NCI-H1930 (cell line): ENCODE measurements at places on chromosomes 2 and 18.

GRCh38 chr2:138596403-138596802 lies 94.8 kb downstream of the SPOPL start:
- no peak for DNase-seq

- DNase-seq = no peak
These were observed 115.3 kb downstream of the FEZ2 start for GRCh38 chr2:36482576-36483214.

GRCh38 chr2:232310696-232311095 lies 67.9 kb upstream of the ALPP start:
- no peak for DNase-seq

DNA sequence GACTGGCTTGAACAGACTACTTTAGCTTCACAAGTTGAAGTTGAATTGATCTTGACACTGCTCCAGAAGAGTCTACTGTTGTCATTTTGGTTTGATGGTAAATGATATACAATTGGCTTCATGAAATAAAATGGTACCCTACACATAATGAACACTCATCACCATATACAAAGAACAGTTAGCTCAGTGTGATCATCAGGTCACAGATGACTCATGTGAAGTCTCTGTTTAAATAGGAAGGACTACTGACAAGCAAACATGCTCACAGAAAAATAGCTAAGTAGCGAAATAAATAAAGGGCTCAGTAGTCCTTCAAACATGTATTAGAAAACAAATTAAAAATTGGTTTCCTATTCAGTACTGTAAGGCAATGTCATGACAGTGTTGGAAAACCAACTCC lies 96.2 kb downstream of the MEIS1 start:
- DNase-seq = no peak

DNA sequence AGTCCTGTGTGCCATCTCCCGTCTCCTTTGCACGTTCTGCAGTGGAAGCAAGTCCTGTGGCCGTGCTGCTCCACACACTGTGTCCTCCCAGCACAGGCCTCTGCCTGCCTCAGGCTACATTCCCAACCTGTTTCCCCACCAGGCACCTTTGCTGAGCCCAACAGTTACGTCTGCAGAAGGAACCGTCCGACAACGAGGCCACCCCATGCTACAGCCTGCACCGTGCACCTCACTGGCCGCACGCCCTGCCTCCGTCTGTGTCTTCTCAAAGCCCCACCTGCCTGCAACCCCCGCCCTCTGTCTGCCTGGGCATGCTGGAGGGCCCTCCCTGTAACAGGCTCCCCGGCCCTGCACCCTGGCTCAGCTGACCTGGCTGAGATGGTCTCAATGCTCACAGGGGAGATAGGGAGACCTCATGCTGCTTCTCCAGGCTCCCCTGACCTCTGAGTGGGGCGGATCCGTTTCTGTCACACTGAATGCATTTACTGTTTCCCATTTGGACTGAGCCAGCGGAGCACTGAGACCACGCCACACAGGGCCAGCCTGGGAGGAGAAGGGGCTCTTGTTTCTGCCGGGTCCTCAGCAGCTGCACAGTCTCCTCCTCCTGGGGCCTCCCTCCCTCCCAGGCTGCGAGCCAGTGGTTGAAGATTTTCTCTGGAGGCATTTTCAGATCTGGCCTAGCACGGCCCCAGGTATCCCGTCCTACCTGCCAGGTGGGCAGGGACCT lies 109.1 kb upstream of the OTOS start:
- DNase-seq = no peak

DNA sequence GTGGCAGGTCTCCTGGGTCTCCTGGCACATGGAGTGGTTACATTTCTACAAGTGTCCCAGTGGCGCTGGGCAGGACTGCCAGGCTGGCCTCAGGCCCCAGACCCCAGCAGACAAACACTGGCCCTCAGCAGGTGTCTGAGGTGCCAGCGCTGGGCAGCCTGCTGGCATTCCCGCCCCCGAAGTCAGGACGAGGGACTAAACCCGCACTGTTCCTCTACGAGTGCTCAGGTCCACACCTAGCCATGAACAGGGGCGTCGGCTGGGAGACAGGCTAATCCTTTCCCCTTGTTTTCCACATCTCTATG lies 12.8 kb downstream of the SNED1 start:
- no peak for DNase-seq

DNA sequence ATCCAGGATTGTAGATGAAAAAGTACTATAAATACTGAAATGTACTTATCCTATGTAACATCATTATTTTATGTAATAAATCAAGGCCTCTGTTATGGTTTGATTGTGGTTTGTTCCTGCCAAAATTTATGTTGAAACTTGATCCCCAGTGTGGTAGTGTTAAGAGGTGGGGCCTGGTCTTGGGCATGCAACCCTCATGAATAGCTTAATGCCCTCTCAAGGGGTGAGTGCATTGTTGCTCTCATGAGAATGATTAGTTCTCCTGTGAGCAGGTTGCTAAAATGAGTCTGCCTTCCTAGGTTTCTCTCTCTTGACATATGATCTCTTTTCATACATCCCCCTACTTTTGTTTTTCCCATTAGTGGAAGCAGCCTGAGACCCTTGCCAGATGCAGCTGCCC lies 915.4 kb downstream of the TSN start:
- DNase-seq = no peak

DNA sequence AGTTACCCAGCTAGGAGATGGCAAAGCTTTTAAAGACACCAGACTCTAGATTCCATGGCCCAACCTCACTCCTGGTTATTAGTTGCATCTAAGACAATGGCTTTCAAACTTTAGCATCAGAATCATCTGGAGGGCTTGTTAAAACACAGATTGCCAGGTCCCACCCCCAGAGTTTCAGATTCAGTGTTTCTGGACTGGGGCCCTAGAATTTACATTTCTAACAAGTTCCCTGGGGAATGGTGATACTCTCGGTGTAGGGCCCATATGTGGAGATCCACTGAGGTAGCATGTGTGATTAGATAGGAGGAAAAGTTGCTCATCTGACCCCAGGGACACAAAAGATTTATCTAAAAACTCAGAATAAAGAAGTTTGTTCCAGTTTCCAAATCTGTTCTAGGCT lies 14.5 kb upstream of the TTR start:
- DNase-seq = no peak

DNA sequence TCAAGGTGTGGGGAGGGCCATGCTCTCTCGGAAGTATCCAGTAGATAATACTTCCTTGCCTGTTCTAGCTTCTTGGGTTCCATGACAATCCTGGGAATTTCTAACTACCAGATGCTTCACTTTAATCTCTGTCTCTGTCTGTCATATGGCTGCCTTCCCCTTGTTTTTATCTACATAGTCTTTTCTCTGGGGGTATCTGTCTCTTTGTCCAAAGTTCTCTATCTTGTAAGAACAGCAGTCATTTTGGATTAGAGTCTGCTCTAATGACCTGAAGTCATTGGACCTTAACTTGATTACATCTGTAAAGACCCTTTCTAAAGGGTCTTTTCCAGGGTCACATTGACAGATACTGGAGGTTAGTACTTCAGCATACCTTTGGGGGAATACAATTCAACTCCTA lies 11.4 kb upstream of the EPB41L5 start:
- DNase-seq = no peak

DNA sequence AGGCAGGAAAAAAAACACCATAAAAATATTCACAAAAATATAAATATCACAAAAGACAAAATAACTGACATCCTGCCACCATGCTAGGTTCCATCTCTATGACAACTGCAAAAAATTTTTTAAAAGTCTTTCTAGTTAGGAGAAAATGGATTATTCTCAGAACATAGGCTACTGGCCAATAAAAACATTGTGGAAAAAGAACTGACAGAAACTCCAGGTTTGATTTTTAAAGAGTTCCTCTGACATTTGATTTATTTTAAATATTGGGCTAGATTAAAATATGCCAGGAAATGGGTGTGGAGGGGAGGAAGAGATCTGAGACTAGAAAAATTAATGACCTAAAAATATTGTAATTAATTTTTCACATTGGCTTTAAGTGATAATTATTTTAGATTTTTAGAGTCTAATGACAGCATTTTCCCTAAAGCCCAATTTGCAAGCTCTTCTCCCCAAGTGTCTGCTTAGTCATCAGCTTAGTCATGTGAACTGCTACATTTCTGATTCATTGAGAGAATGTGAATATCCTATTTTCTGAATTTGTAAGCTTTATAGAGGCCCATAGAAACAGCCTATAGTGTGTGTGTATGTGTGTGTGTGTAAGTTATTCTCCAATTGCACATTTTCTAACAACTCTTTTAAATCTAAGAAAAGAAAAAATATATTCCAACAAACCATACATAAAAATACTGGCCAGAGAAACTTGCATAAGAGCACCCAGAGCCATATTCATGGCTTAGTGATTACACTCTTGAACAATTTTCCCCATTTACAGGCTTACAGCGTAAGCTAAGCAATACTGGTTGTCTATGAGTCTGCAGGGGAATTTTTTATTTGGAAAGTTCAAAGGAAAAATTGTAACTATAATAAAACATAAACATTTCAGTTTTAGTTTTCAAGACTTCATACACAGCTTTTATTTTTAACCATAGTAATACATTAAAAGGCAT lies 48.4 kb downstream of the TMEFF2 start:
- DNase-seq = no peak

GRCh38 chr2:120236316-120236715 lies 13.1 kb upstream of the TMEM185B start:
- no peak for DNase-seq

GRCh38 chr2:85254540-85255300 lies 73.1 kb downstream of the TGOLN2 start:
- no peak for DNase-seq

GRCh38 chr2:42072349-42073118 lies 24.7 kb downstream of the PKDCC start:
- DNase-seq = no peak

- no peak for DNase-seq
These were observed 1.4 kb downstream of the ARL4C start for GRCh38 chr2:234495251-234496054.

DNA sequence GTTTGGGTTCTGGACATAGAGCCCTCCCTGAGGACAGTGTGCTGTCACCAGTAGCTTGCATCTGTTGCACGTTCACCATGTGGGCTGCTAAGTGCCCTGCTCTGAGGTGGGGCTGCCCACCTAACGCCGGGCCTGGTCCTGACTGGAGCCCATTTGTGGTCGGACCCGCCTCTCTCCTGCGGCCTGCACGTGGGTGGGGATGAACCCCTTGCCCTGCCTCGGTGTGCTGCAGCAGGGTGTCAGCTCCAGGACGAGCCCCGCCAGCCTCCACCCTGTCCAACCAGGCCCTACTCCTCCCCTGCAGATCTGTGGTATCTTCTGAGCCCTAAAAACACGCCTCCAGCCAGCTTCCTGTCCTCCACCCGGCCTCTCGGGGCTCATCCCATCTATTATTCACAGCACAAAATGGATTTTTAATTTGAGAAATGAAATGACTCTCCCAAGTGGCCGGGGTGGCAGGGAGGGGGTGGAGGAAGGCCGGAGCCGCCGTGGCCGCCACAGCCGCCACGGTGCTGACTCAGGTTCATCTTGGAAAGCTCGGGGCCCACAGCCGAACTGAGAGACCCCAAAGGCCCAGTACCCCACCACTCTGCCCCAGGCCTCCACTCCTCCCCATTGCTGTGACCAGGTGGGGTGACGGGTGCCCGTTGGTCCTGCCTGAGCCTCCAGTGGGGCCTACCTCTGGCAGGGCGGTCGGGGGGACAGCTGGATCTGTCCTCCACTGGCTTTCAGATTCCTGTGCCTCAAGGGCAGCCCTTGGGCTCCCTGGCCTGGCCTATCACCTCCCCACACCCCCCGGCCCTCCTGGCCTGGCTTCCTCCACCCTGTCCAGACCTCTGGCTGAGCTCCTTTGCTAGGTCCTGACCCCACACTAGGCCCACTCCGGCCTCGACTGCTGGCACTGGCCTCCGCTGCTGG lies 2.8 kb upstream of the ECEL1 start:
- no peak for DNase-seq
